ENCODE measurements at places on chromosomes 3 and 15.

DNA sequence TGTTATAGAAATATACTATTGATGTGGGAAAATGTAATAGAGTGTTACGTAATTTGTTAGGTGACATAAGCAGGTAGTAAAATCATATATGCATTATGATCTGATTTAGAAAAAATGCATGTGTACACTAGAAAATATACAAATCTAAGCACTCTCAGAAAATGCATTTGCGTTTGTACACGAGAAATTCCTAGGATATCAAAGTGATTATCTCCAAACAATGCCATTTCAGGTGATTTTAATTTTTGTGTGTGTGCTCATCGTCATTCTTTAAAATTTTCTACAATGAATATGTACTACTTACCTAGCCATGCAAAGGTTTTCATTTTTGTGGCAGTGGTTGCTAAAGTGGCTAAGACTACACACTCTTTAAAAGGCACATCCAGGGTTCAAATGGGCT, 140.8 kb upstream of the RAD18 start:
- DNase-seq = no peak

DNA sequence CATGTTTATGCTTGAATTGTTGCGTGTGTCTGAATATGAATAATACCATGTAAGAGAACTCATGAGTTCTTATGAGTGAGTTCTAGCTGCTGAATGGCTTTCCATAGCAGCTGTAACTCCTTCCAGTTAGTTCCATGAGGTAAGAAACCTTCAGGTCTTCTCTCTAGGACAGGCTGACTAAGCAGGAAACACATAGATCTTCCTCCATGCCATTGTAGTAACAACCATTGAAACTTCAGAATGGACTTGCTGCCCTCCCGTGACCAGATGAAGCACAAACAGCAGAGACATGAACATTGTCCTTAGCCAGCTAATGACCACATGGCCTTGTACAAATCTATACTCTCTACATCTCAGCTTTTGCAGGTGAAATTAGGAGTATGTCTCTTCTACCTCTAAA, 200.0 kb downstream of the ZNF385D start:
- no peak for DNase-seq

DNA sequence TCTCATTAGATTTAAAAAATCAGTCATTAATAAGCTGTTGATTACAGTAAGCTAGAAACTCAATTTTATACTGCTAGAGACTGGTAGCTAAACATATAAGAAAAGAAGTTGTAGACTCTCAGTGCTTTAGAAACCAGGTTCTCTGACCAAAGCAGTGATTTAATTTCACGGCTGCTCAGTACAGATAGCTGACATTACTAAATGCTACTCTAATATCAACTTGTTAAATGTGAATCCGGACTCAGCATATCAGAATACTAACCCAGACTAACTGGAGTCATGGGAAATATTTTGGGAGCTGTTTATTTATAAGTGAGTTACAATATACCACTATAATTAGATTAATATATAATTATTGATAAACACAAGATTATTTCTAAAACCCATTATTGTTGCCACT, 80.4 kb downstream of the NEDD4 start:
- no peak for DNase-seq

DNA sequence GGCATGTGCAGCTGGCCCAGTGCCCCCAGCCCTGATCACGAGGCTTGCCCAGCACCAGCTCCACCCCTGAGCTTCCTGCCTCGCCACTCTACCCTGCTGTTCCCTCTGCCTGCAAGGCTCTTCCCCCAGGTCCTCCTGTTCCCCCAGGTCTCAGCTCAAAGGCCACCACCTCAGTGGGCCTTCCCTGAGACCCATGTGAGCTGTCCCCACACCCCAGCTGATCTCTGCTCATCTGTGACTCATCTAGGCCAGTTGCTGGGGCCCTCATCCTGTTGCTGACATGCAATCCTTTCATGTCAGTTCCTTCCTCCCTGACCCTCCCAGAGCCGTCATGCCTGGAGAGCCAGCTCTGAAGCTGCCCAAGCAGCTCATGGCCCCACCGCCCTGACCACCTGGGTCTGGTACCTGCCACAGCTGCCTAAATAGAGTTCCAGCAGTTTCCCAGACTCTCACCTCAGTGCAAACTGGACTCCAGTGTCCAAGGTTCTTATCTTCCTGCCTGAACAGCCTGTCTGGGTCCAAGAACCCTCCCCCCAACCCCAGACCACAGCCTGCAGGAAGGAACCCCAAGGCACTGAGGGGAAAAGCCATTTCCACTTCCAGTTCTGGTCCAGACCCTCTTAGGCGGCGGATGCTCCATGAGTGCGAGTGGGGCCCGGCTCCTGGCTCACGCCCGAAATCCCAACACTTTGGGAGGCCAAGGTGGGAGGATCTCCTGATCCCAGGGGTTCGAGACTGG, 116.6 kb upstream of the IQSEC1 start:
- DNase-seq = peak; percentile 8

DNA sequence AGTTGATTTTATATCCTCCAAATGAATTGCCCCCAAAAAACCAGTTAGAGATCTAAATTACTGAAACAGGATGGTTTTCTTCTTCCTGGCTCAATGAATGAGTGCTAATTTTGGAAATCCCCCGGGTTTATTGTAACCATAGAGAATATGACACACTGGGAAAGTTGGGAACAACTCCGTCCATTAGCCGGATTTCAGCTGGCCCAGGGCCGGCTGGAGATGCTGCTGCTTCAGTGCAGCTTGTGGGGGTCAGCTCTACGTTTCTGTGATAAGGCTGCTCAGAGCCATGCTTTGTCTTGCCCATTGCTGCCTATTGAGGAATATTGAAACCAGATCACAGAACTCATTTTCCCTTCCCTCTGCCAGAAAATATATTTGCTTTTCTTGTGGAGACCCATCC, 20.3 kb downstream of the GYG1 start:
- DNase-seq = no peak

Measured in stromal cell of bone marrow (primary cell).